Stimulated activated CD4-positive, alpha-beta T cell treated with anti-CD3 and anti-CD28 coated beads, Interleukin-4, amount 100 ng/mL, for 48 hours (primary cell): ENCODE measurements at places on chromosomes 2 and 18.

GRCh38 chr18:77140030-77140429 is 7.4 kb upstream of the MBP start:
- DNase-seq, result no peak

- DNase-seq, result peak; percentile 44
Observed at GRCh38 chr18:13446610-13447461, 228.3 kb downstream of the LDLRAD4 start.

DNA sequence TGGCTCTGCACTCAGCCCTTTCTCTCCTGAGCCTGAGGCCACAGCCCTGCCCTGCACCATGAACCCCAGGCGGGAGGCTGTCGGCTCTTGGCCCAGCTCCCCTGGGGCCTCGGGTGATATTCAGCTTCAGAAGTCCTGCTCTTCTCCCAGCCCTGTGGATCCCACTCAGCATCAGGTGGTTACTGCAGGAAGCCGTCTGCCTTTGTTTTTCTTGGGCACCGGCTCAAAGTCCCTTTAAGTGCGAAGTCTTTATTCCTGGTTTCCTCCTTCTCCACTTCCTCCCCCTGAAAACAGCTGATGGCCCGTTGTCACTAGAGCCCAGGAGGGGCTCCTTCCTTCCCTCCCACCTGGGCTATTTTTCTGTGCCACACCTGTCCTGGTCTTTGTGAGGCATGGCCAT is 161.5 kb upstream of the BCL2L11 start:
- no peak for DNase-seq

DNA sequence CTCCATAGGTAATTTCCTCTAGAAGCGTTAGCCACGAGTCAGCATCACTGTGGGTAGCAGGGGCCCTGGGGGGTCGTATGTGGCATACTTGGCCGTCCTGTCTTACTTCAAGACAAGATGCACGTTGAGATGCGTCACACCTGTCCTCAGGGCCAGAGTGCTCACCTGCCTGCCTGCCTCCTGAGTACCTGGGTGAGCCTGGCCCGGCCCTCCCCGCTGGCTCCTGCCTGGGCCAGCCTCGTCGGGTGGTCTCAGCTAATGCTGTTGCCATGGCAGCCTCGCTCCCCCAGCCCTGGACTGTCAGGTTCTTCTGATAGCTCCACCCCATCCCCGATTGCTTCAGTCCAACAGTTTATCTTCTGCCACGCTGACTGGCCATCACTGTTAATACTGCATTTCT is 232.4 kb downstream of the GBX2 start:
- DNase-seq, result no peak

DNA sequence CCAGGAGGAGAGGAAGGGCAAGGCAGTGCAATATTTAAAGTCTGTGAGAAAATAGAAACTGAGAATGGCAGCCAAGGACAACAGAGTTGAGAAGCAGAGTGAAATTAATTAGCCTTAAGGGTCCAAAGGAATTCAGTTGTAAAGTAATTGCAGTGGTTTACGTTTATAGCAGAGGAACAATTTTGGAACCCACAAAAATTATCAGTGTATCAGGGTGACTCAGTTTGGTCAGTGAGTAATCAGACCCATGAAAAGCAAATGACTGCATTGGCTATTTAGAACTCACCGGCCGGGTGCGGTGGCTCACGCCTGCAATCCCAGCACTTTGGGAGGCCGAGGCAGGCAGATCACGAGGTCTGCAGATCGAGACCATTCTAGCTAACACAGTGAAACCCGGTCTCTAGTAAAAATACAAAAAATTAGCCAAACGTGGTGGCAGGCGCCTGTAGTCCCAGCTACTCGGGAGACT is 245.8 kb upstream of the SLC39A10 start:
- no peak for DNase-seq

- no peak for DNase-seq
Observed at GRCh38 chr2:54262015-54262765, 6.2 kb upstream of the TSPYL6 start.
